SHP77 (cell line): ENCODE measurements at places on chromosomes 3 and 15.

- no peak for DNase-seq
These were observed 384.4 kb downstream of the LRTM1 start for GRCh38 chr3:54543446-54543845.

DNA sequence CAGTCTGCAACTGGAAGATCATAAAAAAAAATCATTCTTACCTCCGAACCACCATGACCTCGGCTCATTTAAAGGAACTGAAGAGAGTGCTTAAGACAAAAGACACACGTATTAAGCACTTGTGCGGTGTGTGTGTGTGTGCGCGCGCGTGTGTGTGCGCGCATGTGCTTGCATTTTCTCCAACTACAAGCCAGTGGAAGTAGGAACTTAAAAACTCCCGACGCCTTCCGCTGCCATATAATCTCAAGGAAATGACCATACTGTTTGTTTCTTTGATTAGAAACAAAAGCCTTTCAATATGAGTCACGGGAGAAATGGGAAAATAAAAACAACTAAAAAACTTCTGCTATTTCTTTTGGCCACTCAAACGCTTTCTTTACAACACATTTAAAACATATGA is 32.4 kb downstream of the FRMD4B start:
- no peak for DNase-seq

DNA sequence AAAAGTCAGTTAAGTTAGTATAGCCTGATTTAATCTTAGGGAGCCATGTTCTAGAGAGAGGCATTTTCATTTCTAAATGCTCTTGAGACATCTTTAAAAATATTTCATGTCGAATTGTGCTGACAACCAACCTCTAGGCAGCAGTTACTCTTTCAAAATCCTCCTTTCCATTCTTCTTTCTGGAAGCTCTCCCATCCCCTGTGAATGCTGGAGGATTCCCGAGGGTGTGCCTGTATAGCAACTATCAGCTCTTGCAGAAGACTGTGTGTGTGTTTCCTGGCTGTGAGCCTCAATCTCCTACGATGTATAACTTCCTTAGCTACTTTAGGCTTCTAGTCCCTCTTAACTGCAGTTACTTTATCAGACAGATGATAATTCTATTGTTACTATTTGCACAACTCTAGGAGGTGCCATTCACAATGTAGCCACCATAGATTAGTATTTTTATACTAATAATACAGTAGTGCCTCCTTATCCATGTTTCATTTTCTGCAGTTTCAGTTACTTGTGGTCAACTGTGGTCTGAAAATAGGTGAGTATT is 250.3 kb downstream of the EDEM1 start:
- DNase-seq: no peak

DNA sequence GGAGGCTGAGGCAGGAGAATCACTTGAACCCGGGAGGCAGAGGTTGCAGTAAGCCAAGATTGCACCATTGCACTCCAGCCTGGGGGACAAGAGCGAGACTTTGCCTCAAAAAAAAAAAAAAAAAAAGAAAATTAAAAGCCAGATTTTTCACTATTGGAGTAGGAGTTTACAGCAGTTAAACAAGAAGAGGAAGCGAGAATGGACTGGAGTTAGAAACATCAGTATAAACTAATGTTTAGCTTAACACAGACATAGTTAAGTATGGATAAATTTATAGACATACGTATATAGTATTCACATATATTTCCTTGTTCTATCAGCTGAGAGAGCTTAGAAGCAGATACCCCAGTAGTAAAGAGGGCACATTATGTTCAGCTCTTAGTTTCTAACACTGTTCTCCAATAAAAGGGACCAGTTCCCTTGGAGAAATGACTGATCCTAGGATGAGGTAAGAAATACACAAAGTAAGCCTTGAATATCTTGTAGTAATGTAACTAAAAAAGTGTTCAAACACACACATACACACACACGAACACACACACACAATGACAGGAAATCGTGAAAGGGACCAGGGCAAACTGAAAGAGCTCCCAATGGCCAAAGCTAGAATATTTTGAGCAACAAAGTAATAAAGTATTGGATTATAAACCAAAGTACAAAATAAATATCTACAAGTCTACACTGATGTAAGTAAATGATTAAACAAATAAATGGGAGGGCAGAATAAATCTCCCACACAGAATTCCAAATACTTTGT is 25.1 kb downstream of the PIK3CB start:
- DNase-seq: no peak

GRCh38 chr3:9793161-9793781 is 389 bp downstream of the ARPC4 start:
- peak; percentile 6 for DNase-seq

DNA sequence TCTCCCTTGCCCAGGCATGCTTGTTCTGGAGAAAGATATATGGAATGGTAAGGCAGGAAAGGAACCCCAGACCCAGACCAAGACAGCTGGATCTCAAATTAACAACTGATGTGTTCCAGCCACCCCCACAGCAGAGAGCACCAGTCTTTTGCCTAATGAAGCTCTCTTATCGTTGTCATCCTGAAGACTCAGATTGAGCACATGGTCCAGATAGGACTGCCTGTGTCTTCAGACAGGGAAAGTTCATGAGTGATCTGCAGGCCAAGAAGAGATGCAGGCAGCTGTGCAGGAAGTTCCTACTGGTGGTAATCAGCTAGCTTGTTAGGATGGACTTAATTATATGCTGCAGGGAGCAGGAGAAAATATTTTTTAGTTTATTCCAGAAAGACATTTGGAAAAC is 53.3 kb downstream of the PPP2R3A start:
- DNase-seq: no peak
